AG20443 (cell line): ENCODE measurements at places on chromosomes 5 and 9.
A peak's percentile ranks its signal among the peaks of the same experiment; 100 is the strongest.

DNA sequence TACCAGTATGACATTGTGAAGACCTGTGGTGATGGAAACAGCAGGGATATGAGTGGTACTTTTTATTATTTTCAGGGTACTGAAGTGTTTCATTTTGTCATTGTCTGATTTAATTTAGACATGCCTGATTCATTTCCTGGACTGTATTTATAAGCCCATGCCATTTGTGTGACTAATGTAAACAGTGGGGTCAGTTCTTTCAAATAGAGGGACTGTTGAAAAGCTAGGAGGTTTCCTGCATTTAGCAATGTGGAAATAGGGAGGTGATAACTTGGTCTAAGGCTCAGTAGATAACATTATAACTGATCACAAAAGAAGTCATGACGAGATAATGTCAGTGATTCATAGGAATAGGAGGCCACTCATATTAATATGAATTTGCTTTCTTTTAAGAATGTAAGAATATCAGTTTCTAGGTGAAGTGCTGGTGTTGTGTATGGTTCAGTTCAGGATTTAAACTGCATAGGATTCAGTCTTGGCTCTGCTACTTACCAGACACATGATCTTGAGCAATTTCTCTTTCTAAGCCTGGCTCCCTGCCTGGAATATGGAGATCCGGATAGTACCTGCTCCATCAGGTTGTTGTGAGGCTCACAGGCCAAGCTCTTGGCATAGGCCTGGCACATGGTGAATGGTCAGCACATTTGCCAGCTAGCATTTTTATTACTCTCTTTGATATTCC is 7.5 kb downstream of the RASGRF2 start:
- DNase-seq: peak; percentile 15

DNA sequence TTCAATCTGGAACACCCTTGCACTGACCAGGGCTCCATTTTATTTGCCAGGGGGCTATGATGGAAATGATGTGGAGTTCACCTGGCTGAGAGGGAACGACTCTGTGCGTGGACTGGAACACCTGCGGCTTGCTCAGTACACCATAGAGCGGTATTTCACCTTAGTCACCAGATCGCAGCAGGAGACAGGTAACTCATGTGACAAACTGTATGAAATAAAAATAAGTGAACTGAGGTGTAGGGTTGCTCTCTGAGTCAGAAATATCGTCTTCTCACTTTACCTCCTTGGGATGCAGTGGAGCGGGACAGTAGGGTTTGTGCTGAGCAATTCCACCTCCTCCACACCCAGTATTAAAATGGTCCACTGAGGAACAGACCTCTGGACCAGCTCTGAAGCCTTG is 22.1 kb downstream of the GABRP start:
- no peak for DNase-seq

DNA sequence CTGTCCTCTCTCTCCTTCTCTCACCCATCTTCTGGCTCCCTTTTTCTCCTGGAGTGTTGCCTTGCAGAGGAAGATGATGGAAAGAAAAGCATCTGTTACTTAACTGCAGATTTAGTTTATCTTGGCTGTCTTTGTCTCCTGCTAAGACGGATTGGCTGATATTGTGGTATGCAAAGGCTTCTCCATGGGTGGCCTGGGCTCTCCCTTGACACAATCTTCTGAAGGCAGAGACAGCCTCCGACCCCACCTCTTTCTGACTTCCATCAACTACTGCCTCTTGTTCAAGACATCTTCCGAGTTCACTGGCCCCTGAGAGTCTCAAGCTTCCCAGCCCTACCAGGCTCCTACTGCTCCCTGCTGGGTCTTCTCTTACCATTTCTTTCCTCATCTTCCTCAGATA is 403.7 kb downstream of the LRRC70 start:
- DNase-seq: no peak

- DNase-seq: no peak
Observed at GRCh38 chr9:36690412-36691168, 117.9 kb downstream of the MELK start.

GRCh38 chr5:78927657-78928282 is 57.3 kb downstream of the ARSB start:
- peak; percentile 22 for DNase-seq

GRCh38 chr5:122163121-122164069 is 34.0 kb downstream of the ZNF474 start:
- DNase-seq: peak; percentile 90

DNA sequence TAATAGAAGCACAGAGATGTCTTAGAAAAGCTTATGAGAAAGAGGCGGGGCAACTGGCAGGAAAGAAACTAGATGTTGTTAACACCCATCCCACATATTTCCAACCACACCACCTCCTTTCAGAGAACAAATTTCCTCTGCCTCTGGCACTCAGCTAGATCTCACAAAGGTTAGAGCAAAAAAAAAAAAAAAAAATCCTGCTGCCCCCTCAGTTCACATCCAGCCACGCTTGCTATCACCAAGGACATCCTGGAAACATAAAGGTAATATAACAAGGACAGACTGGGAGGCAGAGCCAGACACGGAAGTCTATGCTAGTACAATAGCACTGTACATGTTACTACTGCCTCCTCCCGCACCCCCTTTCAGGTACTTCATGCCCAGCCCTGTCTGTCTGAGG is 238.0 kb upstream of the PTGER4 start:
- no peak for DNase-seq
